ENCODE measurements at places on chromosomes 3 and 15. TPM values are rescaled to one million over a fixed set of nuclear protein-coding genes. Genes with fewer than 3 reads are reported as not detected.

- no peak for DNase-seq
Measured at GRCh38 chr3:3689601-3690375, 109.4 kb upstream of the LRRN1 start.

DNA sequence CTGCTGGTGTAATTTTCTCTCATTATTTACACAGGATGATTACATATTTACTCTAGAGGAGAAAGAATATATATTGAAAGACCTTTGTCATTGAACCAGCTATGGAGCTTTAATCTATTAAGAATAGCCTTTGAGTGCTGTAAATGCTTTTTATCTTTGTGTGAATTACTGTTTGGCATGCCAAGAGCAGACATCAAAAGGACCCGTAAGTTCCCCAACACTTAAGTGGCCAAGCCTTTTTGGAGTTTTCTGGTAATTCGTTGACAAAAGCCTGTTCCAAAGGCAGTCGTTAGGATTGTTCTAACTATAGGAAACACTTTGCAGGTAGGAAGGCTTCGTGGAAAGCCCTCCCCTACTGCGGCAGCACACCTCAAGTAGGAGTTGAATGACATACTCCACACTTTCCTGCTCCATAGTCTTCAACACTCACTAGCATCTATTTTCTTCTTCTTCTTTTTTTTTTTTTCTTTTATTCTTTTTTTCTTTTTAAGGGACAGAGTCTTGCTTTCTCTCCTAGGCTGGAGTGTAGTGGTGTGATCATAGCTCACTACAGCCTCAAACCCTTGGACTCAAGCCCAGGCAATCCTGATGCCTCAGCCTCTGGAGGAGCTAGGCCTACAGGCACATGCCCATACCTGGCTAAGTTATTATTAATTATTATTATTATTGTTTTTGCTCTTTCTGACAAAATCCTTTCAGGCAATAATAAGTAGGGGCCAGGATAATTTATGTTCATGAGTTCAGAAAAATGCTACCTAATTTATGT lies 98.6 kb downstream of the SUCNR1 start:
- DNase-seq = no peak

- DNase-seq = no peak
Measured at GRCh38 chr15:80401456-80401855, 2.7 kb upstream of the ARNT2 start.

GRCh38 chr3:151382671-151383070 lies 1.9 kb downstream of the P2RY12 start:
- DNase-seq = no peak

CTXN2 gene
- not detected for total RNA-seq

- DNase-seq = no peak
Measured at GRCh38 chr3:159919873-159920272, 68.8 kb upstream of the IL12A start.

FOXB1 gene
- not detected for total RNA-seq

DNA sequence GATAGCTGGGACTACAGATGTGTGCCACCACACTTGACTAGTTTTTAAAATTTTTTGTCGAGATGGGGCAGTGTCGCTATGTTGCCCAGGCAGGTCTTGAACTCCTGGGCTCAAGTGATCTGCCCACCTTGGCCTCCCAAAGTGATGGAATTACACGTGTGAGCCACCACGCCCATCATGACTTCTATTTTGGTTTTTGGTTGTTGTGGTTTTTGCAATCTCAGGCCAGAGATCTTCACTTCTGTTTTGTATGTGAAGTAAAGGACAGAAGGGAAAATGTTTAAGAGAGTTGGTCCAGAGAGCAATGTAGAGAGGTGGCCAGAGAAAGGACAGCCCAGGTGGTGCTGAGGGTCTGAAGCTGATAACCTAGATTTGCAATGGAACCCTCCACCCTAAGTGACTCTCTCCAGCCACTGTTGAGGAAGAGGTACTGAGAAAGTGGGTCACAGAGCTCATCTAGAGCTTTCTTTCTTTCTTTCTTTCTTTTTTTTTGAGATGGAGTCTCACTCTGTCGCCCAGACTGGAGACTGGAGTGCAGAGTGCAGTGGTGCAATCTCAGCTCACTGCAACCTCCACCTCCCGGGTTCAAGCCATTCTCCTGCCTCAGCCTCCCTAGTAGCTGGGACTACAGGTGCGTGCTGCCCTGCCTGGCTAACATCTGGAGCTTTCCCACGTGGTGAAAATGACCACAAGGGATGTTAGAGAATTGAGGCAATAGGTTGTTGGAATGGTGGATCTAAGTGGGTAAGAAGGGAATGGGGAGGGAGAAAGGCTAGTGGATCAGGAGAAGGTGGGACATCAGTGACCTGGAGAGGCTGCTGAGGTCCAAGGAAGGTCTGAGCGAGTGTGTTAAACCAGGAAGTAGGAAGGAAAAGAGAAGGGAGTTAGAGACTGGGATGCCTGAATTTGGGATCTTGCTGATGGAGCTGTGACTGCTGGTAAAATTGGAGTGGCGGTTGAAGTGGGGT lies 22.4 kb upstream of the SEMA4B start:
- no peak for DNase-seq

DNA sequence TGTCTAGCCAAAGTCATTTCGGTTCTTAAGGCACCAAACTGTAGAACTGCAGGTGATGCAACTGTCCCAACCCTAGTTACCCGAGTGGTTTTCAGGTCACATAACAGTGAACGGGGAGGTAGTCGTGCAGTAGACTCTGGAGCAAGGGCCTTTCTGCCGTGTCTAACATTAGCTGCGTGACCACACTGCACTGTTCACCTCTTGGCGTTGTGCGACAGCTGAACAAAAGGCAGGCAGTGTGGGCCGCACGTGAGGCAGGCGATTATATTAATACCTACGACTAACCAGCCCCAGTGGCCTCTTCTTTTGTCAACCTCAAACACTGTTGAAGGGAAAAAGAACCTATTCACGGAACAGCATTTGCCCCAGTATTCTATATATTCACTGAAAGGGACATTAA lies 2.8 kb downstream of the LRRN1 start:
- DNase-seq = no peak
